ENCODE measurements at places on chromosomes 7 and 10.

GRCh38 chr7:33048257-33048656 lies 14.3 kb downstream of the NT5C3A start:
- DNase-seq: no peak

DNA sequence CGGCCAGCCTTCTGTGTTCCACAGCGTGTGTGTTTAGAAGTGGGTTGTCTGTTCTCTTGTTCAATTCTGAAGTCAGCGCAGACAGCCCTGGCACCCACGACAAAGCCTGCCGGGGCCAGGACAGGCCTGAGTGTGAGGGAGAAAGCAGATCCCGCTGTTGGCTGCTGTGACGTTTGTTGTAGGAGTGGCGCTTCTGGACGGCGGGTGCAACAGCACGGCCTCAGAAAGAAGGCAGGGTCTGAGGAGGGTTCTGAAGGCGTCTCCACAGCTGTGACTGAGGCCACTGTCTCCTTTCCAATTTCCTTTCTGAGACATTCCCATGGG lies 76.2 kb downstream of the VIPR2 start:
- no peak for DNase-seq

- DNase-seq: no peak
Observed at GRCh38 chr7:39102234-39102633, 124.5 kb downstream of the POU6F2 start.

- no peak for DNase-seq
Observed at GRCh38 chr7:35752742-35753141, 48.1 kb upstream of the SEPTIN7 start.

GRCh38 chr7:69147631-69148030 lies 450.6 kb upstream of the AUTS2 start:
- DNase-seq: peak; percentile 20

GRCh38 chr10:79386637-79387465 lies 39.6 kb downstream of the PPIF start:
- no peak for DNase-seq

GRCh38 chr7:18064242-18064838 lies 36.7 kb upstream of the PRPS1L1 start:
- DNase-seq: peak; percentile 5
